ENCODE measurements at places on chromosomes 5 and 9. TPM values are rescaled to one million over a fixed set of nuclear protein-coding genes. Genes with fewer than 3 reads are reported as not detected.

Gene DBH
- total RNA-seq: not detected

Gene ROR2
- 0.05 TPM for total RNA-seq

Gene GNA14
- total RNA-seq: not detected

- H3K36me3 ChIP-seq: peaks cover 2% of the 10 kb centered on the region
- no peak overlapping the region for H3K4me3 ChIP-seq
- no peaks in the 10 kb centered on the region for H3K27me3 ChIP-seq
- DNase-seq: no peak
Observed at GRCh38 chr9:89295400-89295799, 15.6 kb upstream of the CKS2 start.

DNA sequence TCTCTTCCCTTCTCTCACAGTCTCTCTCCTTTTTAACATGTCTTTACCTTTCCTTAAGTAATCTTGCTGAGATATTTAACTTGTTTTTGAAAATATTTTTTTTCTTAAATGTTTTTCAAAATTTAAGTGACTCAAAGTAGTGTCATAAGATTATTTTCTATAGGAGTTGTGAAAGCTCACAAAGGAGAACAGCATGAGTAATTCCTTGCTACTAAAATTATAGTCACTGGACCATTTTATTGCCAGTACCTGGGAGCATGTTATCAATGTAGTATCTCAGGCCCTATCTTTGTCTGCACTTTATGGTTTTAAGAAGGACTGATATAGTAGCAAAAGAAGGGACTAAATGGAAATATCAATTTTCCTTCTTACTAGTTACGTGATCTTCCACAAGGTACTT lies 181.9 kb downstream of the TMEM232 start:
- no peak overlapping the region for H3K27ac ChIP-seq
- no peaks in the 10 kb centered on the region for H3K4me1 ChIP-seq
- DNase-seq: no peak
- no peaks in the 10 kb centered on the region for H3K36me3 ChIP-seq
- no peak overlapping the region for H3K4me3 ChIP-seq
- H3K27me3 ChIP-seq: no peaks in the 10 kb centered on the region

DNA sequence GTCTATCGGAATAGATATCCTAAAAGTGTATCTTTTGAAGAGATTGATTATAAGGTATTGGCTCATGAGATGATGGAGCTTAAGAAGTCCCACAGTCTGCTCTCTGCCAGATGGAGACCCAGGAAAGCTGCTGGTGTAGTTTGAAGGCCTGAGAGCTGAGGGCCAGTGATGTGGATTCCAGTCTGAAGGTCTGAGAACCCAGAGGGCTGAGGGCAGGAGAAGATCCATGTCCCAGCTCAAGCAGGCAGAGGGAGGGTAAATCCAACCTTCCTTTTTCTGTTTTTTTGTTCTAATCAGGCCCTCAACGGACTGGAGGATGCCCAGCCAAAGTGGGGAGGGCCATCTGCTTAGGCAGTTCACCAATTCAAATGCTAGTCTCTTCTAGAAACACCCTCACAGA lies 11.0 kb upstream of the ABL1 start:
- peaks cover 5% of the 10 kb centered on the region for H3K36me3 ChIP-seq
- no peak for DNase-seq
- H3K4me1 ChIP-seq: peaks cover 4% of the 10 kb centered on the region
- H3K27ac ChIP-seq: no peak overlapping the region

Data from activated CD4-positive, alpha-beta memory T cell treated with anti-CD3 and anti-CD28 coated beads for 36 hours (primary cell).